ENCODE measurements at places on chromosomes 12 and 14.

DNA sequence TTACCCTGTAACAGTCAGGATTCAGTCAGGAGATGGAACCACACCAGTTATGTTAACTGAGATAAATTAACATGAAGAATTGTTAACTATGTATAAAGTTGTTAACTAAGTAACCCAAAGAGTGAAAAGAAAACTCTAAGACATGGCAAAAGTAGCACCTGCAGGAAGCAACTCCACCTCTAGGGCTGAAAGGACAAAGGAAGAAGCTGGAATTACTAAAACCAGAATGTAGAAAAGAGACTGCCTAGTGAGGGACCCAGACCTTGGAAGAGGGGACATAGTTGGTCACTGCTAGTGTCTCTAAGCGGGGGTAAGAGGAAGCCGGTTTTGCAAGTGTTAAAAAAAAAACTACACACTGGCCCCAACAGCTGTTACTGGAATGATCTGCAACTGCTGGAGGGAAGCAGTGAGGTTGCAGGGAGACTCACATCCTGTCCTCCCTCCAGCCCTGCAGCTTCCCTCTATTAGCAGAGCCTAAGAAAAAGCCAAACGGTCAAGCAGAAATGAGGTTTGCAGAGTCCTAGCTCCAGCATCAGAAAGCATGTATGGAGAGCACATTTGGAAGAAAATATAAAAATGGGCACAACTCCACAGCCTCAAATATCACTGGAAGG is 39.8 kb downstream of the GPR135 start:
- no peak for DNase-seq

GRCh38 chr14:58072288-58073071 is 79.5 kb downstream of the ARMH4 start:
- peak; percentile 21 for DNase-seq

GRCh38 chr12:82898441-82898840 is 211.7 kb downstream of the TMTC2 start:
- DNase-seq: no peak

- DNase-seq: no peak
Observed at GRCh38 chr12:124736115-124737039, 127.3 kb downstream of the SCARB1 start.

GRCh38 chr14:63308723-63309317 is 9.9 kb downstream of the GPHB5 start:
- peak; percentile 2 for DNase-seq

- no peak for DNase-seq
Observed at GRCh38 chr12:6891646-6892001, 13.0 kb upstream of the LRRC23 start.

- DNase-seq: no peak
Observed at GRCh38 chr14:102474934-102475333, 34.6 kb downstream of the ANKRD9 start.

GRCh38 chr12:89160716-89161123 is 191.6 kb downstream of the DUSP6 start:
- DNase-seq: no peak

GRCh38 chr12:27610374-27610773 is 85.9 kb upstream of the REP15 start:
- no peak for DNase-seq

- no peak for DNase-seq
Observed at GRCh38 chr12:79591988-79592387, 98.8 kb downstream of the PAWR start.

DNA sequence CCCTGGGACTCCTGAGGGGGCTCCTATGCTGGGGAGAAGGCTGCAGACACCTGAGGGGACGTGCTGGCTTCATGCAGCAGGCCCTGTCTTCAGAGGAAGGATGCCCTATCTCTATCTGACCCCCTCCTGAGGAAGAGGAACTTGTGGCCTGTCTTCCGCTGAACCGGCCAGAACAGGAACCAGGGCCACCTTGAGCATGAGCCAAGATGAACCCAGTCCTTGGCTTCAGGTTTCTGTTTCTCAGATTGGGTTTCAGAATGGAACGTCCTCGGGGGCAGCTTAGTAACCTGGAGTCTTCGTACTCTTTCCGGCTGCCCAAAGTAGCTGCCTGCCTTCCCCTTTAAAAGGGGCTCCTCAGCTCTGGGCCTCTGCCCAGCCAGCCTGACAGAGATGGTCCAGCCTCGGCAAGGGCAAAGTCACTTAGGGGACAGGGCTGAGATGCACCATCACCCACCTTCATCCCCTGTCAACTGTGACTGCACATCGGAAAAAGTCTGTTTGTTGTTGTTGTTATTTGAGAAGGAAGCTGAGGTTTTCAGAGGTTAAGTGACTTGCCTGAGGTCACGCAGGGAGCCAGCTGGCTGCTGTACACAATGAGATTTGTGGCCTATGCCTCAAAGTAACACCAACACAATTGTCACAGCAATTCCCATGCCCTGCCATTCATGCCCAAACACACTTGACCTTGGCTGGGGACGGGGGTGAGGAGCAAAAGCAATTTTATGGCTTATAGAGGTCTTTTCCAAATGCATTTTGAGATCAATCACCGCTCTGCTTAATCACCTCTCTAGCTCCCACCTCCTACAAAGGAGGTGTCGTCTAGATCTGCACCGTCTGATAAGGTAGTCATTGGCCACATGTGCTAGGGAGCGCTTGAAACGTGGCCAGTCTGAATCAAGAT is 13.4 kb downstream of the ASB2 start:
- DNase-seq: peak; percentile 50

DNA sequence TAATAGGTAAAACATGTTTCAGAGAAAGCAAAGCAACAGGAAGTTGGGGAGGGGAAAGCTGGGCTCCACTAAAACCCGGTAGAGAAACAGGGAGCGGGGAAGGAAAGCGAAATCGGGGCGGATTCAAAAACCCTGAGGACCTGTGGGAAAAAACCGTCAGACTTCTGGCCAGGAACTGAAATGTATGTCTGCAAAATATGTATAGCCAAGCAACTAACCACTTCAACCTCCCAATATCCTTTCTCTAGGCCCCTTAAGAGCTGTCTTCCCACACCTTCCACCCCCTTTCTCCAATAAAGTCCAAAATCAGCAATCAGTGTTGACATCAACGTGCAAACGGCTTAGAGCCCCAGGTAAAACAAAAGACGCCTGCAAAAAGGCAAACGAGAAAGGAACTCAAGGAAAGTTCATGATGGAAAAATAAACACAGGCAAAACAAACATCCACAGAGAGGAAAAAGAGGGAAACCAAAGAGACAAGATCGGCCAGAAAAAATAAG is 32.8 kb downstream of the SIX1 start:
- DNase-seq: no peak

DNA sequence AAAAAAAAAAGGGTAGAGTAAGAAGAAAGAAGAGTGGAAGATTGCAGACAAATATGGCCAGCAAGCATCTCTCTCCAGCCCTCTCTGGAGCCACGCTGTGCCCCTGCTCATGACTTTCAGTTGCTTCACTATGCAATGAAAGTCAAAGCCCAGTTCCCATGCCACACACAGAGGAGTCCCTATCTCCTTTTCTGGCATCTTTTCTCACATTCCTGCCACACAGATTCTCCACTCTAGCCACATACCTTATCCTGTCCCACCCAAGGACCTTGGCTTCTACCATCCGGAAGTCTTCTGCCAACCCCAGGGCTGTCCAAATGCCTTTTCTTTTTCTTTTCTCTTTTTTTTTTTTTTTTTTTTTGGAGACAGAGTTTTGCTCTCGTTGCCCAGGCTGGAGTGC is 39.3 kb upstream of the CAPRIN2 start:
- DNase-seq: no peak

GRCh38 chr12:21608196-21608595 is 3.5 kb upstream of the GYS2 start:
- no peak for DNase-seq

DNA sequence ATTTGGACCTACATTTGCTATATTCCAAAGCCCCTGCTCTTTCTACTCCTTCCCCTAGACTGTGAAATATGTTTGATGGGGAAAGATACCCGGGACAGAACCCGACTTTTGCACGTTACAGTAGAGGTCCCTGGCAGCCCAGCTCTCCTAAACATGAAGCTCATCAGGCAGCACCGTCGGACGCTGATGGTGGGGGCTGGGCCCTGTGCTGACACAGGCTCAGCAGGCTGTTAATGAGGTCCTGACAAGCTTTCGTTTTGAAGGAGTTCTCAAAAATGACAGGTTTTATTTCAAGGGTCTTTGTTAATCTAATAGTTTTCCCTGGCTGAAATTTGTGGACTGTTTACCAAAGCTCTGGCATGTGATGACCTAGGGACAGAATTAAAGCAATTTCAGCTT is 102.3 kb downstream of the SLC25A47 start:
- no peak for DNase-seq

DNA sequence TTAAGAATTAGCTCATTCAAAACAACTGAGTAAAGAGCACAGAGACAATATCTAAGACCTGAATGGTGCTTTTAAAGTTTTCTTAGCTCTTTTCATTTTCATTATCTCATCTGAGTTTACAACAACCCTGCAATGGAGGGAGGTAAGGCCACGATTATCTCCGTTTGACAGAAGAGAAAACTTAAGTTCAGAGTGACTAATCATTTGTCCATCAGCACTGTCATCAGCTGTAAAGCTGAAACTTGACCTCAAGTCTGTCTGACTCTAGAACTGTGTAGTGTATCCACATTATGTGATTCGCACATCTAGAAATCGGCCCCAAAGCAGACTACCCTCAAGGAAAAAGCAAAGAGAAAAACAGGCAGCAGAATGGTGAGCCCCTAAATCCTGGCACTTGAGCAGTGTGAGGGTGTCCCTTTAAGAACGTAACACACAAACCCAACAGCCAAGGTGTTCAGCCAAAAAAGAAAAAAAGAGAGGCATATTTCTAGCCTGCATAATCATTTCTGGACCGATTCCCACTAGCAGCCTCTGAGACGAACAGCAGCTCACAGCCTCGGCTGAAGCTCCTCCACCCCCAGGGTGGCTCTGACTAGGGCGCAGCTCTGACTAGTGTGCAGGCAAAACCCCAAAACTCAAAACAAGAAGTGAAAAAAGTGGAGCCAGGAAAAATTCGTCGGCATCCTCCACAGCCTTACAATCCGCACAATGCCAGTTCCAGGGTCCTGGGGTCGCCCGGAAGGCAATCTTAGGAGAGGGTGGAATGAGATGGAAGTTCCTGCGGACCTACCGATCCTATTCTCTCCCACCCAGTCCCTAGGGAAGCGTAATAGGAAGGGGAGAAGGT is 1.6 kb downstream of the STXBP6 start:
- no peak for DNase-seq

- no peak for DNase-seq
Observed at GRCh38 chr14:31480156-31480555, 7.7 kb downstream of the GPR33 start.

DNA sequence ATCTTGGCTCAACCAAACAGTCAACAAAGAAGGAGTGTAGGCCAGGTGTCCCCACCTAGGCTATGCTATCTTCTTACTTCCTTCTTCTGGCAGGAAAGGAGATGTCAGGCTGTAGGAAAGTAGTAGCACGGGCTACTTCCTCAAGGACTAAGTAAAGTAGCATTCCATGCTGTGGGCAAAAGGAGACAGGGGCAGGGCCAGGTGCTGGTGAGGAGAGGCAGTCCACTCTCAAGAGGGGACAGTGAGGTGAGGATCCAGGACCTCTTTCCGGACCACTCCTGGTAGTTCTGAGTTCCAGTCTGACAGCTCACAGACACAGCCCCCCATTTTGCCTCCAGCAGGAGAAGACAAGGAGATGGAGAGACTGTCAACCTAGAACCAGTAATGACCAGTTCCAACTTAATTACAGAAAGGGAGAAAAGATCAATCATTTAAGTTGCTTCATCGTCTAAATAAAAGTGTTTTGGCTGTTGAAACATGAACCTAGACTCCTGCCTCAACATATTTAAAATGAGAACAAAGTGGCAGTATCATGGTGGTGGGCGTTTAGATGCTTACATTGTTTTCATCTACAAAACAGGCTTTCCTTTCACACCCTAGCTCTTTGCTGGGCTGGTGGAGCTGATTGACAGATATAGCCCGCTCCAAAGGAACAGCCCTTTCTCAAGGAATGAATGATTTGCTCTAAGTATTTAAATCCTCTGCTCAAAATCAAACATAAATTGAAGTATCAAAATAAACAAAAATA is 5.1 kb upstream of the SSTR1 start:
- no peak for DNase-seq

DNA sequence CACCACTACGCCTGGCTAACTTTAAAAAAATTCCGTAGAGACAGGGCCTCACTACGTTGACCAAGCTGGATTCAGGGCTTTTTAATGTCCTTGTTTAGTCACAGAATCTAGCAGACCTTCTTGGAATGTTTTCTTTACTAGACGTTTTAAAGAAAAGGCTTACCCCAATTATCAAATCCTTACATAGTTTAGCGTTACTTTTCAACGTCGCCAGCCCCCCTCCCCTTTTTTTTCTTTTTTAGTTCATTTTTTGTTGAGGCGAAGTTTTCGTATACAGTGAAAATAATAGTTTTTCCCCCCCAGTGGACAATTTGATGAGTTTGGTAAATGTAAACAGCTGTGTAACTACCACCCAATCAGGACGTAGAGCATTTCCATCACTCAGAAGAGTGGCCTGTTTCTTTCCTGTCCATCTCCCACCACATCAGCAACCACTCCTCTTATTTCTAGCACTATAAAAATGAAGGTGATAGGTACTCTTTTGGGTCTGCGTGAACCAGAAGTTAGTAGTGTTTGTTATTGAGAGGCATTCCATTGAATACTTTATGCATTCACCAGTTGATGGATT is 753 bp upstream of the DLGAP5 start:
- no peak for DNase-seq

GRCh38 chr14:42002141-42002540 is 395.5 kb downstream of the LRFN5 start:
- DNase-seq: no peak
